ENCODE measurements at places on chromosomes 6 and 20.

GRCh38 chr6:42368181-42368580 lies 83.5 kb downstream of the TRERF1 start:
- DNase-seq = no peak

DNA sequence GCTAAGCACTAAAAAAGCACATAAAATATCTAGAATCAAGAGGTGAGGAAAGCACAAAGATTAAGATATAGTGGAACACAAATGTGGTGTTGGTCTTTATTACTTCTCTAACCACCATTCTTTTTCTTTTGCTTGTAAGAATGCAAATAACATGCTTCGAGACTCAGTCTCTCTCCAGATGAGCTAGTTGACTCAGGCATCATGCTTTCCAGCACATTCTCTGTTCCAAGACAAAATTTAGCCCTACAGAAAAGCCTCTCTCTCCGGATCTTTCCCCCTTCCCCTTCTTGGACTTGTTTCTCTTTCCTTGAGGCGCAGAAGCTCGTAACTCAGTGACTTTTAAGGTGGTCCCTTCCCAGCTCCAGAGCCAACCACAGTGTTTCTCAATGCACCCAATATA lies 91.0 kb downstream of the FNDC1 start:
- no peak for DNase-seq

- no peak for DNase-seq
Observed at GRCh38 chr6:168660400-168660945, 219.5 kb downstream of the SMOC2 start.

DNA sequence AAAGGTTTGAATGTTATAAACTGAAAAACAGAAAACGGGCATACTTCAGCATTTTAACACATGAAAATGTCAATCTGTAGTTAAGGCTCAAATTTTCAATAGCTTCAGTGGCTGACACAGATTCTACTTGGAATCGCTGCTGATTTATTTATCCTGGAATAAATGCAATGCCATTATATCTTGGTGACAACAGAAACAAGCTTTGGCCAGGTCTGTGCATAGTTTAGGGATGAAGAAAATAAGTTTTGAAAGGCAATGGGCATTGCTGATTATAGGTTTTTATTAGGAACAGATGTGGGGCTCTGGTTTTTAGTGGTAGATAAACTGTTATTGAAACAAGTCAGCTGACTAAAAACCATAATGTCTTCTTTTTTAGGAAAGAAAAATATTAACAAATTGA lies 96.8 kb upstream of the SOX4 start:
- no peak for DNase-seq

GRCh38 chr20:2899243-2899642 lies 26.0 kb downstream of the PTPRA start:
- DNase-seq = no peak

GRCh38 chr6:107585815-107586435 lies 96.0 kb downstream of the SOBP start:
- DNase-seq = no peak

GRCh38 chr20:5722927-5723326 lies 27.3 kb upstream of the SHLD1 start:
- DNase-seq = no peak

GRCh38 chr6:159110013-159110412 lies 59.2 kb upstream of the FNDC1 start:
- no peak for DNase-seq

DNA sequence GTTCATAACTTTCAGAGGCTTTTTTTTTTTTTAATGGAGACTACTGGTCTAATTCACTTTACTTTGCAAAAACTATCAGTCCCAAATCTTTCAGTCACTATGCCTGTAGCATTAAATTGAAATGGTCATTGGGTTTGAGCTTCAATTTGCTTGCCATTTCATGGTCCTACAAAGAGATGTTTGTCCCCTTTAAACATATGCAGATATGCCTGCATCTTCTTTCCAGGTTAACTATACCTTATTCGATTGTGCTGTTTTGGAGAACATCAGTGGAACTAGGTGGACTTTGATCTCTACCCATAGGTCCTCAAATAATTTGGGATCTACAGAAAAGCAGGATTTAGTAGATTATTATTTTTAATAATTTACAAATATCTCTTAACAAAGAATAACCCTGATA lies 4.6 kb downstream of the POU3F2 start:
- DNase-seq = no peak

GRCh38 chr20:64244870-64245603 lies 10.5 kb upstream of the PCMTD2 start:
- no peak for DNase-seq

- DNase-seq = no peak
Observed at GRCh38 chr6:130357436-130357835, 8.4 kb upstream of the TMEM200A start.

GRCh38 chr6:154479771-154480639 lies 30.5 kb downstream of the CNKSR3 start:
- DNase-seq = no peak

Measured in epithelial cell of prostate (primary cell).